M059J (cell line): ENCODE measurements at places on chromosomes 13 and 19.

- no peak for DNase-seq
These were observed 165.8 kb downstream of the DCLK1 start for GRCh38 chr13:35965226-35965927.

DNA sequence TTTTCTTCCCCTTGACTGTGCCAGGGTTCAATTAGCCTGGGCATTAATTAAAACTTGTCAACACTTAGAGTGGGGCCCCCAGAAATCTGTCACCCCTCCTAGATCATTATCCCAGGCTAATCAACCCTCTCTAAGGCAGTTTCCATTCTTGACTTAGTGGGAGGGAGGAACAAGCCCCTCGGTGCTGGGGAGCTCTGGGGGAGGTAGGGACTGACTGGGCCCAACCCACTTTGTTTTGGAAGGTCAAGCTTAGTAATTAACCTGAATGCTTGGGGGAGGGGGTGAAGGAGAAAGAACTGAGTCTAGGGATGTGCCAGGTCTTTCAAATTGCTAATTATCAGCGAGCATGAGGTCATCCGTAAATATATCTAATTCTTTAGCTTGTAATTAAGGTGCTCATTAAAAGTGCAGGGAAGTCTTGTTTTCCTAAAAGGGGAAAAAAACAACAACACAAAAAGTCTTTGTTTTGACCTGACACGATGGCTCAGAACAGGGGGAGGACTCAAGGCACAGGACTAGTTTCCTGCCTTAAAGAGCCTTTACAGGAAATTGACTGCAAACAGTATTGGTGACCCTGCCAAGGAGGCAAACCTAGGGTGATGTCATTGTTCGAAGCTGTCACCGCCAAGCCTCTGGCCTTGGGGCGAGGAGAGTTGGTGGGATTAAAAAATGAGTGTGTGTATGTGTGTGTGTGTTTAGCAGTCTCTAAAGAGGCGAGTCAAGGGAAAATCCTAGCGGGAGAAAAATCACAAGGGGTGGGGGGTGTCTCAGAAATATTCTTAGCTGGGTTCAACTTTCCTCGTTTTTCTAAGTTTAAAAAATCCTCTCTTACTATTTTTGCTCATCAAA lies 19.4 kb downstream of the ACTN4 start:
- DNase-seq = peak; percentile 96

DNA sequence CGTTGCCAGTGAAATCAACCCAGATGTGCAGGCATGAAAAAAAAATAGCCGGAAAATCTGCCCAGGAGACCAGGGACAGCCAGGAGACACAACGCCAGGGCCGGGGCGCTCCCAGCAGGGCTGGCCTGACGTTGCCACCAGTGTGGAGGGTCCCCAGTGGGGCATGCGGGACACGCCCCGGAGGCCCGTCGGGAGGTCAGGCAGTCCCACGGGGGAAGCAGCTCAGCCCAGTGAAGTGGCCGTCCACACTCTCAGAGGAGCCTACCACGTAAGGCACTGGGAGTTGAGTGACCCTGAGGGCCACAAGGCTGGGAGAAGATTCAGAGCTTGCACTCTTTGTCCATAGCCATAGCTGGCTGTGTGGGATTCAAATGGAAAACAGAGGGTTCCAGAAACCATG lies 53.2 kb upstream of the GAS6 start:
- no peak for DNase-seq

GRCh38 chr13:43229506-43229905 lies 206.1 kb downstream of the DNAJC15 start:
- DNase-seq = peak; percentile 74

- DNase-seq = no peak
These were observed 516.9 kb upstream of the KLF12 start for GRCh38 chr13:74651121-74651520.

GRCh38 chr19:47228168-47228936 lies 2.6 kb downstream of the BBC3 start:
- peak; percentile 75 for DNase-seq

DNA sequence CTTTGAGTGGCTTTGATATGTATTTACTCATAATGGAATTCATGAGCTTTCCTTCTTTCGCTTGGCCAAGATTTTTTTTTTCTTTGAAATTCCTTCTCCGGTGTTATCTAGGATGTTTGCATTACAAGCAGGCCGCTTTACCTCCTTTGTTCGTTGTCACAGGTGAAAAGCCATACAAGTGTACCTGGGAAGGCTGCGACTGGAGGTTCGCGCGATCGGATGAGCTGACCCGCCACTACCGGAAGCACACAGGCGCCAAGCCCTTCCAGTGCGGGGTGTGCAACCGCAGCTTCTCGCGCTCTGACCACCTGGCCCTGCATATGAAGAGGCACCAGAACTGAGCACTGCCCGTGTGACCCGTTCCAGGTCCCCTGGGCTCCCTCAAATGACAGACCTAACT lies 16.7 kb downstream of the KLF5 start:
- DNase-seq = no peak

DNA sequence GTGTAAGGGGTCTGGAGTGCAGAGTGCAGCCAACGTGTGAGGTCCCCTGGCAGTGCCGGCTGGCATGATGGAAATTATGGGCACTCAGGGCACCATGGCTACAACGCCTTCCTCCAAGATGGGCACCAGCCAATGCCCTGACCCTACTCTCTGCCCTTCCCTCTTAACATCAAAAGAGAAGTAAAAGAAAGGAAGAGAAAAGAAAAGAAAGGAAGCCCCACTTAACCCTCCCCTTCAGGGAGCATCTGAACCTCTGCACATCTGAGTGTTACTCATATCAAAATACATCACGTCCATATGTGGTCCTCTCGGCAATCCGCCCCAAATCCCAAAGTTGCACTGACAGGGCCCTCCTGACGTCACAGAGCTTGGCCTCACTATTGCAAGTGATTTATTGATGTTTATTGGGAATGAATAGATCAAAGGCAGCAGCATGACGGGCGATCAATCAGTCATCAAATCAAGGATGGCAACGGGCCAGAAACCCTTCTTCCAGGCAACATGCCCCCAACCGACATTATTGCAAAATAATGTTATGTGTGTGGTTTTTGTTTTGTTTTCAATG lies 1.3 kb downstream of the TSHZ3 start:
- no peak for DNase-seq

GRCh38 chr19:34482380-34483250 lies 1.1 kb downstream of the WTIP start:
- no peak for DNase-seq
